ENCODE measurements at places on chromosomes 1 and 21.

GRCh38 chr1:145983960-145984830 lies 12.2 kb downstream of the TXNIP start:
- DNase-seq = no peak

- DNase-seq = no peak
Measured at GRCh38 chr1:223062177-223062576, 80.9 kb downstream of the TLR5 start.

GRCh38 chr1:32335535-32335789 lies 571 bp downstream of the MARCKSL1 start:
- no peak for DNase-seq

DNA sequence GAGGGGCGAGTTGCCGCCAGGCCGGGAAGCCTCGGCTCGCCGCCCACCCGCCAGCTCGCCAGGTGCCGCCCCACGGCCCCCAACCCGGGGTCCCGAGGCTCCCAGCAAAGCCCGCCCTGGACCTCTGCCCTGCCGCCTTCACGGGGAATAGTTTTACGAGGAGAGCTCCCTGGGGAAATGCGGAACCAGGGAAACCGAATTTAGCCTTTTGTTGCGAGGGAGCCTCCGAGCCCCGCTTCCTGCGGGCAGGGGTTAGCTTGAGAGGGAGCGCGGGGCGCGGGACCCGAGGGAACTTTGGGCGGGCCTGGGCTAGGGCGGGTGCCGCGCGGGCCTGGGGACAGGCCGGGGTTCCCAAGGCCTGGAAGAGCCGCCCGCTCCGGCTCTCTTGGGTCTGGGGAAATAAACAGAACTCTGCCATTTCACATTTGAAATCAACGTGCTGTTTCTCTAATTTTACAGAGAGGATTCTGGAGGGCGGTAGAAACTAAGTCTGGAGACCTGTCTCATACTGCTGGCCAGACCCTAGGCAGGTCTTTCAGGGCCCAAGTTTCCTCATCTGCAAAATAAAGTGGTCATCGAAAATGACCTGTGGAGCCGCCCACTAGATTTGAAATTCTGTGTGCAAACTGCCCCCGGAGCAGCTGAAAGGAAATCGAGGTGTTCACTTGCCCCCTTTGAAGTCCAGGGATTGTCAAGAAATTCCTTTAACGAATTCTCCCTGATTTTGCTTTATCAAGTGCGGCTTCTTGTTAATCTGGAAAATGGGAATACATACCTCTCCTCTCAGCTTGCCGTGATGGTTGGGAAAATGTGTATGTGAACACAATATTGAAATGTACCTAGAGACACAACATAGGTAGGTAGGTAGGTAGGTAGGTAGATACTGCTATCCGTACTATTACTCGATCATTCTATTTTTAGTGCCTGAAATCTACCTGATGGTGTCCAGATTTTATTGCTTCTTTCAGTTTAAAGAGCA lies 749 bp upstream of the GLUL start:
- peak; percentile 69 for DNase-seq

DNA sequence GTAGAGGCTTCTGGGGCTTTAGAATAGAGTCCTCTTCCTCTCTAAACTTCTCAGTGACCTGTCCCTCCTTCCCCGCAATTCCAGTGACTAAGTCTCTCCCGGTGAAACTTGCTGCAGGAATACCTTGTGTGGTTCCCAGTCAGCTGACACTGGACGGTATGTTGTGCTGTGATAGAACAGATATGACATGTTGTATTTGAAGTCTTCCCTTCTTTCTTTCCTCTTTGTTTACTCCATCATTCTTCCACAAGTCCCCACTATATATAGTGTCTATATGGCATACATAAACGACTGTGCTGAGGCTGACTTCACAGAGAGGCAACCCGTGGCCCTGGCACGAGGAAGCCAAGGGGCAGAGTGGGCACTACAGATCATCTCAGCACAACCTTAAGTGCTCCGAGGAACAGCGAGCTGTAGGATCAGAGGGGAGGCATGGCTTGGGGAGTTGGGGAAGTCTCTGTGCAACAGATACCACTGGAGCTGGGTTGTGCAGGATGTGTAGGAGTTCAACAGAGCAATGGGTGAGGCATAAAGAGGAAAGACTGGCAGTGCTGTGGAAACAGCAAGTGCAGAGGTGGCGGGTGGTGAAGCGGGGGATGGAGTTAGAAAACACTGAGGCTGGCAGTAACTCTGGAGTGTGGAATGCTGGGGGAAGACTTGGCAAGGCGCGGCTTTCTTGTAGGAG lies 237.8 kb downstream of the TRABD2B start:
- DNase-seq = no peak

DNA sequence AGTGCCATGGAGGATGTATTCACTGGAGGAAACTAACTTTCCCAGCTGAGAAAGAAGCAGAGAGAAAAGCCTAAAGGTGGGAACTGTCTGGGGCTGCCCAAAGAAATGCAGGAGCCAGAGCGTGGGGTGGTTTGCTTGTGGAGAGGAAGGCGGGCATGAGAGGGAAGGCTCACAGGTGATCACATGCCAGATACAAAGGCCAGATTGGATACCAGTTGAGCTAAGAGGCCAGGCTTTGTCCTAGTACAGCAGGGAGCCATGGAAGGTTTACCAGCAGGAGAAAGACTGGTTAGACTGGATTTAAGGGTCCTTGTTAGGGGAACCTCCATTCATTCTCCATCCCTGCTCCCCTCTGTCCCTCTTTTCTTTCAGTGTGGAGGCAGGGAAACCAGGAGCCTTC lies 66.4 kb downstream of the BEND5 start:
- no peak for DNase-seq

DNA sequence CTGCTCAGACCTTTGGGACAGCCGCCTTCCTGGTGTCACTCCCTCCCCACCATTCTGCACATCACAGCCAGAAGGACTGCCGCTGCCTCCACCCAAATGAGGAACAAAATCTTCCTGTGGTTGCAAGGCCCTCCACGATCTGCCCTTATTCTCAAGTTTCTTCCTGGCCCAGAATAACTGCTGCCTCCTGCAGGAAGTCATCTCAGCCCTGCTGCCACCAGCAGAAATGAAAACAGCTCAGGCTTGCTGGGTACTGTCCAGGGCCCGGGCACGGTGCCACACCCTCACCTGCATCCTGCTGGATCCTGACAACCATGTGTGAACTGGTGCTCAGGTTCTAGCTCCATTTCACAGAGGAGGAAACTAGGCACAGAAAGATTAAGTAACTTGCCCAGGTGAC lies 2.8 kb downstream of the CLDN19 start:
- DNase-seq = no peak

GRCh38 chr1:243287123-243287460 lies 31.3 kb downstream of the SDCCAG8 start:
- peak; percentile 5 for DNase-seq

DNA sequence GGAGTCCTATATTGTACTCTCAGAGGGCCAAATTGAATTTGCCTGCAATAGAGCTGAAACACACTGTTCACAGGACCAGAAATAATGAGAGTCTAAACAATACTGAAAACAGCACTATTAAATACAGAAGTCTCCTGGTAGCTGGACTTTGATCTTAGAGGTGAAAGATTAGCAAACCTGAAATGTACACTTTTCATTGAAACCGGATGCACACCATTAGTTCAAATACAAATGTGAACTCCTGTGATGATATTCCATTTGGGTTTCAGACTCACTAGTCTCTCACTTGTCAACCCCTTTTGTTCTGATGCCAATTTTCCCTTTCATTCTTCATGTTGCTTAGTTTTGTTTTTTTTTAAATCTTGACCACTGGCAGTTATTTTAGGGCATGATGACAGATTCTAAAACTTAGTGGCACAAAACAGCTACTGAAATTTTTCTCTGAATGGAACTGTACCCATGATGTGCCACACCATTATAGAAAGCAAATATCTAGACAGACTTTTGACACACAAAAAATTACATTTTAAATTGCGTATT lies 5.9 kb upstream of the TNFSF4 start:
- DNase-seq = no peak

GRCh38 chr1:63617450-63617849 lies 24.2 kb downstream of the PGM1 start:
- no peak for DNase-seq

GRCh38 chr1:75768016-75768415 lies 18.0 kb upstream of the RABGGTB start:
- no peak for DNase-seq

- peak; percentile 48 for DNase-seq
Measured at GRCh38 chr1:2462819-2463218, 13.3 kb upstream of the PLCH2 start.

DNA sequence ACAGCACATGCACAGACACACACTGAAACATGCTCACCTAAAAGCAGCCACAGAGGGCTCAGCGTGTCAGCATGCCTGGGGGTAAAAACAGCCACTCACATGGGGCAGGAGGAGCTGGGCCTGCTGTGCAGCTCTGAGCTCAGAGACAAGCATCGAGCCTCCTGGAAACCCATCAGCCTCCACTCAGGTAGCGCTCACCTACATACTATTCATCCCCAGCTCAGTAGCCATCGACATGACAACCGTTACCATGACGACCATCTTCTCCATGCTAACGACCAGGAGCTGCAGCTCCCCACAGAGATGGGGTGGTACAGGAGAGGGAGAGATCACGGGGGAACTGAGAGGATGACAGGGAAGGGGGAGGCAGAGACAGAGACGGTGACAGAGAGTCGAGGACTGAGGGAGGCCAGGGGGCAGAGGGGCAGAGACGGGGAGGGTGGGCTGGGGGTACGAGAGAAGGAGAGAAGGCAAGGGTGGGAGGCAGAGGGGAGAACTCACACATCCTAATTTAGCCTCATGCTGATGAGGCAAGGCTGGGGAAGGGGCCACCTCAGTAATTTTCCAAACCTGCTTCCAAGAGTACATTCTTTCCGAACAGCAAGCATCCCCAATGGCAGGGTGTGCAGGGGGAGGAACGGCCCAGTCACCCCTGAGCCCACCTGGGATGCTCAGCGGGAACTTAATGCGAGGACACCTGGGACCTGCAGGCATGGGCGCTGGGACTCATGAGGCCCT lies 28.4 kb downstream of the SDC3 start:
- DNase-seq = no peak

- peak; percentile 89 for DNase-seq
Measured at GRCh38 chr1:15409388-15410222, at the start of gene EFHD2. EFHD2 (plus strand) TSS chr1:15409888; CDS start chr1:15409972, 84 bp downstream.

DNA sequence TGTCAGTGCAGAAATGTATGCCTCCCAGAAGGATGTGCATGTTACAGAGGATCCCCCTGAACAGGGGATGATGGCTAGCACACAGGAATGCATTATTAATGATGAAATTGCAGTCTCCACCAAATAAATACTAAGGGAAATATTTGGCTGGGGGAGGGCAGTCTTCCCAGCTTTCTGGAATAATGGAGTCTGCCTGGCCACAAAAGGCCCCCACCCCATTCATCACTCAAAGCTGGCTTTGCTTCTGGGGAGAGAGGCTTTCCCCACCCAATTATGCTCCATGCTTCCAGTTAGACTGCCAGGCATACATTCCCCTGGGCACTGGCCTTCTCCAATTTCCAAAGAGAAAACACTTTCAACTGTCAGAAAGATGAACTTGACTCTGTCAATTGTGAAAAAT lies 302.7 kb downstream of the SIPA1L2 start:
- DNase-seq = no peak

GRCh38 chr1:161720956-161721737 lies at the start of gene FCRLB:
FCRLB (plus strand) TSS chr1:161721544; CDS start chr1:161722673, 1,129 bp downstream.
- no peak for DNase-seq

GRCh38 chr1:98287626-98288025 lies 366.8 kb upstream of the DPYD start:
- DNase-seq = no peak

GRCh38 chr1:9070486-9070885 lies 1.1 kb upstream of the SLC2A5 start:
- DNase-seq = no peak

- peak; percentile 53 for DNase-seq
Measured at GRCh38 chr1:206586501-206587445, 25.5 kb downstream of the EIF2D start.

- no peak for DNase-seq
Measured at GRCh38 chr1:26003756-26004155, 5.9 kb upstream of the PAFAH2 start.

- peak; percentile 50 for DNase-seq
Measured at GRCh38 chr1:18326211-18326897, 154.4 kb upstream of the KLHDC7A start.

- no peak for DNase-seq
Measured at GRCh38 chr1:191498318-191498717, 659.9 kb upstream of the RGS18 start.

DNA sequence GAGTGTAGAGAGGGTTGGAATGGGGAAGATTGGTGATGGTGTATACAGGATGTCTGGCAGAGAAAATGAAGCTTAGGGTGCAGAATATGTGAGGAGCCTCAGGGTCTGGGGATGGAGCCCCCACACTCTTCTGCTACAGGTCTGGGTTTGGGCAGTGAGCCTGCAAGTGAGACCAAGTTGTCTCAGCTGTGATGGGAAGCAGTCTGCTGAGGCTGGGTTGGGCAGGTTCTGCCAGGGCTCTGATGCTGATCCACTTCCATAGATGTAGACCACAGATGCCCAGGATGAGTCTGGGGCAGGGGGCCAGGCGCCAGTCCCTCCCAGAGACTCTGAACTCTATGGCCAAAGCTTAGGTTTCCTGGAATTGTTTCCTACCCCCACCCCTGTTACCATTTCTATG lies 516.9 kb downstream of the PTPRU start:
- no peak for DNase-seq

GRCh38 chr1:201145816-201146215 lies 8.5 kb downstream of the TMEM9 start:
- DNase-seq = no peak

GRCh38 chr1:56758135-56758534 lies 61.1 kb downstream of the FYB2 start:
- DNase-seq = no peak

GRCh38 chr21:28174701-28175100 lies 818.0 kb downstream of the LTN1 start:
- peak; percentile 25 for DNase-seq

DNA sequence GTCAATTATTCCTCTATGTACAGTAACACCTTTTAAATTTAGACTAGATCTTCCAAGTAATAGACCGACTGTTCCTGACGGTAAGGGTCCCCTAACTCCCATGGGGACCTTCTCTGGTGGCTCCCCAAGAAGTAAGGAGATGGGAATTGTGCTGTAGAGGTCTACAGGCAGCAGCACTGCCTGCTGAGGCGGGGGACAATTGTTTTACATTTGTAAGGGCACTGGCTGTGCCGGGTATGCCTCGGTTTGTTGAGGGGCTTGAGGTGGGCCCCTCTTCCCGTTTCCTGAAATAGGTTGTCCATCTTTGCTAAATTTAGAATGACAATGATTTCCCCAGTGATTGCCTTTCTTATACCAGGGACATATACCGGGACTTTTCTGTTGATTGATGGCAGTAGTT lies 13.1 kb upstream of the L1TD1 start:
- no peak for DNase-seq
